ENCODE measurements at places on chromosomes 1 and 21.

GRCh38 chr1:206851341-206852010 lies 13.9 kb upstream of the IL20 start:
- DNase-seq, result no peak

- DNase-seq, result no peak
These were observed 37.2 kb downstream of the LRRC8C start for GRCh38 chr1:89670163-89670562.

- DNase-seq, result no peak
These were observed 52.7 kb downstream of the GLUL start for GRCh38 chr1:182338806-182339370.

DNA sequence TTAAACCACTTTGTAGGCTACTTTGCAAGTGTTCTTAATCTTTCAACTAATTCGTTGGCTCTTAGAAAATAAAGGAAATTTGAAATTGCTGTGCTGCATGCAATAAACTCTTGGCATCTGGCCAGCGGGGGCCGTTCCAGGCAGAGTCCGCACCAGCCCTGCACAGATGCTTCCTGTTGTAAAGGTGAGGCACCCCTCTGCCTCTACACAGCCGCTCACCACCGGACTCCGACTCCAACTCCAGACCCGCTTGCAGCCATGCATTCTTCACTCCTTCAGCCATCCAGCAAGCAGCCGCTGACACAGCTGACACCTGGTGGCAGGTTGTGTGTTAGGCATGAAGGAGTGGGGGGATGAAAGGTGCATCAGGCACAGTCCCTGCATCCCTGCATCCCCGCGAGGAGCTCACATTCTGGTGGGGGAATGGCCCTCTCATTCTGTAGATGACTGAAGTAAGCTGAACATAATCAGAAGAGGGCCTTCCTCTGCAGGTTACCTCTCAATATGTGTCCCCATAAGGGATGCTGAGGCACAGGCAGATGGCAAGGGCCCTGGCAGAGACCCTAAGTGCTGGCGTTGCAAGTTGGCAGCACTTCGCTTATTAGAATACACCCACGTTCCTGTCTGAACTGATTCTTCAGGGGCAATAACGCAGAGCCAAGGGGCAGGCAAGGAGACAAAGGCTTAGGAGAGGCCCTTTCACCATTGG lies 56.8 kb downstream of the GLIS1 start:
- peak; percentile 21 for DNase-seq

- no peak for DNase-seq
These were observed 49.5 kb upstream of the GCLM start for GRCh38 chr1:93958726-93959100.

DNA sequence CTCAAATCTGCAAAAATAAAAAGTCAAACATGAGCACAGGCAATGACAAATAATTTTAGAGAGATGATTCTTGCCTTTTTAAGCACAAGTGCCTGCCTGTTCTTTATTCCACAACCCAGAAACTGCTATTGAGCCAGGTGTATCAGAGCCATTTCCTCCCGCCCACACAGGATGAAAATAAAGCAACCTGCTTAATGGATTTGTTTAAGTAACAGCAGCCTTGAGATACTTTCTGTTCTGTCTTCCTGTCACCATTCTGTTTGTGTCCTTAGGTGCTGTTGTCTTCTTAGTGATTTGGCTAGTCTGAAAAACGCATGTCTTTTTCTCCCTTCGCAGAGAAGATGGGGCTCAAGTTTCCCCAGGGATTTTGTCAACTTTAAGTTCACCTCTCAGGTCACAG lies 11.4 kb downstream of the RPE65 start:
- DNase-seq, result no peak

DNA sequence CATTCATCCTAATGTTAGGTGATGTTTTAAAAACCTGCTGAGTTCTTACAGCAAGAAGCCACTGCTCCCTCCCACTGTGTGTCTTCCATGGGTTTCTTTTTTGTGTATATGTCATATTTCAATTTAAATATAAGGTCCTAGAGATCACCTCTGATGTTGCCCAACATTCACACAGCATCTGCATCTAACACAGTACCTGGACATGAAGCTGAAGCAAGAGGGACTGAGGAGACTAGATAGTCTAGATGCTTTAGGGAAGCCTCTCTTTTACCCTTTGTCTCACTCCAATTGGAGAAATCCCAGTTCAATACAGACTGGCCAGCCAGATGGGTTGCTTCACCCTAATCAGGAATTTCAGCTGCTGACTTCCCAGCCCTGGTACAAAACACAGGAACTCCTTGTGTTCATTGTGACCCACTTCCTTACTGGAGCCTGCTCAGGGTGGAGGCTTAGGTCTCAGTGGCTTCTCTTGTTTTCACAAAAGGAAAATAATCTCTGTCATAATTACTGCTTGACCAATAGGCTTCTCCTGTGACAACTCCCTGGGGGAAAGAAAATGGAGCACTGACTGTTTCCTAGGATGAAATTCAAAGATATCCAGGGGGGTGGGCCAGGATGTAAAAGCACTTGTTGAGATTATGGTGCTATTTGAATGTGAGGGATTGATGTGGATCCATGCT lies 17.3 kb downstream of the BTG2 start:
- no peak for DNase-seq

GRCh38 chr1:233945573-233945972 lies 41.1 kb downstream of the SLC35F3 start:
- DNase-seq, result no peak

Data from T follicular helper cell (primary cell).